Hematopoietic multipotent progenitor cell treated with erythropoietin and hydrocortisone succinate and interleukin-3 and kit ligand, for 6 days (in vitro differentiated cells): ENCODE measurements at places on chromosomes 7 and 10.

GRCh38 chr7:43628431-43628830, 45.5 kb downstream of the STK17A start:
- DNase-seq = no peak

DNA sequence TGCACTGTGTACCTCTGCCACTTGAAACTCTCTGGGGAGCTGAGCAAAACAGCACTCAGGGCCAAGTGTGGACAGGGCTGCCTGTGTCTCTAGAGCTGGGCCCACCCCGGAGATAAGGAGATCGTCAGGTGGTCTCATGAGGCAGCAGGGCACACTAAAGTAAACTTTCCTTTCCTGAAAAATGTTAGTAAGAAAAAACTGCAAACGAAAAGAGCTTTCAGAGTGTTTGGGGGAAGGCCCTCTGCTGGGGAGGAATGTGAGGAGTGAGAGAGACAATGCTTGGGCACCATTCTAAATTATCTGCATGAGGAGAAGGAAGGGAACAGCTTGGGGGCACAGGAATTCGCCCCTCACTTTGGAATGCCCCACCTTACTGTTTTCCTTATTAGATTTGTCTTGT, 127.7 kb downstream of the ATXN7L1 start:
- DNase-seq = no peak

GRCh38 chr10:119131512-119132240, 27.8 kb downstream of the DENND10 start:
- DNase-seq = peak; percentile 88

DNA sequence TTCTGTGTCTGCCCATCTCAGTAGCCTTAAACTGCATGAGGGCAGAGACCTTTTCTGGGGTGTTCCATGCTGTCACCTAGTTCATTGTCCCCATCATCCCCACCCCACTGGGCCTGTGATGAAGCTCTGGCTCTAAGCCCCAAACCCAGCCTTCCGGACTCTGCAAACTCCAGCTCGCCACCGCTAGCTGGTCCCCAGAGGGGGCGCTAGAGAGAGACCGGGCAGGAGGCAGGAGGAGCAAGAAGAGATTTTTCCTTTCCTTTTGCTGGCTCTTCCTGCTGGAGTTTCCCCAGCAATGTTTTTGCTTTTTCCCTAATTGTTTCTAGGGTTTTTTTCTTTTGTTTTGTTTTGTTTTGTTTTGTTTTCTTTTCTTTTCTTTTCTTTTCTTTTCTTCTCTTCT, 234.4 kb downstream of the TEX36 start:
- DNase-seq = peak; percentile 47

DNA sequence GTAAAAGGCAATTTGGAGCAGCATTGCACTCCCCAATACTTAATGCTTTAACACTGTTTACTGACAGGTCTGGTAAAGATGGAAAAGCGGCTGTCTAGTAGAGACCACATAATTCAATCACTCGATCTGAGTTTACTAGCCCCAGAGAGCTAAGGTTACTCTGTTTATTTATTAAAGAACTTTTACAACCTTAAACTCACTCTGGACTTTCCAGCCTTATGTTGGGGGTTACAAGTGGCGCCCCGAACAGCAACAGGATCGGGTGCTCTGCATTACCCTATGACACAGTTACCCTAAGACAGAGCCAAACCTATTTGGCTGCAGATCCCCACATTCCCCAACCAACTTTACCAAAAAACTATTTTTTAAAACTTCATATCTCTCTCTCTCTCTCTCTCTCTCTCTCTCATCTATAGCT, 43.9 kb downstream of the MRPS24 start:
- DNase-seq = no peak

GRCh38 chr7:120028636-120029035, 244.3 kb upstream of the KCND2 start:
- DNase-seq = no peak

- no peak for DNase-seq
Measured at GRCh38 chr7:11573128-11573750, 258.8 kb downstream of the THSD7A start.

- DNase-seq = peak; percentile 80
Measured at GRCh38 chr7:106071356-106071998, 40.6 kb downstream of the SYPL1 start.

DNA sequence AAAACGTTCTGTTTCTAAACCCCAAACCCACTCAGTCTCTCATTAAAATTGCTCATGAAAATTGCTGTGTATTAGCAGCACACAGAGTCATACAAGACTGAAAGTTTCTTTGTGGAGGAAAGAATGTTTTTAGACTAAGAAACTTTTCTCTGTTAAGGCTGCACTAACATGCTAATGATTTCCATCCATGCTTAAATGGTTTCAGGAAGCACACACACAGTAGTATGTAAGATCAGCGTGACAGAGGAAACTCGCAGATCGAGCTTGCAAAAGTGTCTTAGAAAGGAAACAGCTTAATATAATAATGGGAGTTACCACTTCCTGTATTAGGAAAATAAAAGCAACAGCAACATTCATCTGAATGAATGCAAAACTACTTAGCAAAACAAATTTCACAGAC, 112.7 kb downstream of the ICA1 start:
- DNase-seq = peak; percentile 45

GRCh38 chr10:49398000-49398861, 2.3 kb upstream of the DRGX start:
- peak; percentile 69 for DNase-seq

DNA sequence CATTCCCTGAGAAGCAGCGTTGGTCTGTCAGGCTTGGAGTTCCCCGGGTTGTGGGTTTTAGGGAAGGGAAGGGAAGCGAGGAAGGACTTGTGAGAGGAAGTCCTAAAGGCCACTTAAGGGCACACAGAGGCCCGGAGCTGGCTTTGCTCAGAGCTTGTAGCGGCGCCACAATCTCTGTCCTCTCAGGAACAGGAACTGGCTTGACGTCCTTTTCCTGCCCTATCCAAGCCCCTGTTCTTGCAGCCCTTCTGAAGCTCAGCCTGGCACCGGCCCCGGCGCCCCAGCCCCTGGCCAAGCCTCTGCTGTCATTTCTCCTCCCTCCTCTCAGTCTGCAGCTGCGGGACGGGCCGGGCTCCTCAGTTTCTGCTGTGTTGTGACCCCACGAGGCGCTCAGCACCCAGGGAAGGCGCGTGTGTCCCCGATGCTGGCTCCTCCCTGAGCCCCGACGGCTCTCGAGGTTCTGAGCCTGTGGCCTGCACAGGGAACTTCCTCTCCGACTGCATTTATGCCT, at the start of gene GIMAP8:
TSS of gene GIMAP8 (plus strand) at position 140 of the 511 bp plus-strand sequence. CDS start 16,069 bp downstream, outside the sequence.
- peak; percentile 18 for DNase-seq

DNA sequence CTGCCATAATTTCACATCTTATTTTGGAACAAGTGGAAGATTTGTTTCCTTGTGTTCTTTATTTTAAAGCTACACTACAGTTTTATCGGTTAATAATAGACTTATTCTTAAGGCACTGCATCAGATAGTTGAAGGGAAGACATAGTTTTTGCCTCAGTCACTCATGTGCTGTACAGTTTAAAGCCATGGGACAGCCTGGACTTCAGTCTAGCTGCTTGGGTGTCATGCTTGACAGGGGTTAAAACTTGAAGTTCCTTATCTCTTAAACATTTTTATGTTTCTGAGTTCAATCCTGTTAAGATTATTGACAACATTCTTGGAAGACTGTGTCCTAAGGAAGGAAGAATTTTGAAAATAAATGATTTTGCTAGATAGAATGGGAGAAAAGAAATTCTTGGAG, 49.7 kb downstream of the PPP1R9A start:
- no peak for DNase-seq

DNA sequence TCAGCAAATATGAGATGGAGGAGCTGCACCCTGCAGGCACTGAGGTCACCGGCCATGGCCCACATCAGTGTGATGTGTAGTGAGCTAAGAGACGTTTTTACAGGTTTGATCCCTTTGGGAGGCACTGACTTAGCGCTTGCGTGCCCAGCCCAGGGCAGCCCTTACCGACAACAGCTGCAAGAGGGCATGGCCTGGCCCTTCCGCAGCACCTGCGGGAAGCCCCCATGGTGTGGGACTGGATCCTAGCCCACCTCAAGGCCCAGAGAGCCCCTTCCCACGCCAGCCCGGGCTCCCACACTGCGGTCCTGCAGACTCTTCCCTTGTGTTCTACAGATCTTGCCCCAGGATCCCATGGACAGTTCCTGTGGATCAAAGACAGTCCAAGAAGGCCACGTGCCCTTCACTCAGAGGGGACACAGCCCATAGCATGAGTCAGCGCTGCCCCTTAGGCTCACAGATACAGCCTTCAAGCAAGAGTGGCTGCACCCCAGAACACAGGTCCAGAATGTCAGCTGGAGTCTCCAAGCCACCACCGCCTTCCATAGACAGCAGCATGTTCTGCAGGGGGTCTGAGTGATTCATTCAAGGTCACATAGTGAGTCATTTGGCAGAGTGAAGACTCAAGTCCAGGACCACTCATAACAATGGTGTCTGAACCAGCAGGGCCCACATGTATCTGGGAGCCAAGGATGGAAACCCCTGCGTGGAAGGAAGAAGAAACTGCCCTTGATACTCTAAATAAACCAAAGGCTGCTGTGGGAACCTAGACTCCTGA, 25.4 kb downstream of the TLL2 start:
- no peak for DNase-seq

DNA sequence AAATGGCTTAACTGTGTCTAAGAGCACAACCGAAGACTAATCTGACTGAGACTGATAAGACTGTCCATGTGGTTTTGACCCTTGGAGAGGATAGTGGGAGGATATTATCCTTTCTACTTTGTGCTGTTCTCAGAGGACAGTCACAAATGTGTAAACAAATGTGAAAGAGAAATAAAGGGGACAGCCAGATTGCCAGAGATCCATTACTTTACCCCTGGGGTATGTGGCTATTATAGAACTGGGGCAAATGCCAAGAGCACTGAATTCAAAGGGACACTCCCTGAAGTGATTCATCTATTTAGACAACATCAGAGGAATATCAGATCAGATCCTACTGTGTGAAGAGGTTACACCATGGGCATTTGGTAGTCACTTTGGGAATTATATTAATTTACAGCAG, 154.7 kb downstream of the RNLS start:
- peak; percentile 64 for DNase-seq

DNA sequence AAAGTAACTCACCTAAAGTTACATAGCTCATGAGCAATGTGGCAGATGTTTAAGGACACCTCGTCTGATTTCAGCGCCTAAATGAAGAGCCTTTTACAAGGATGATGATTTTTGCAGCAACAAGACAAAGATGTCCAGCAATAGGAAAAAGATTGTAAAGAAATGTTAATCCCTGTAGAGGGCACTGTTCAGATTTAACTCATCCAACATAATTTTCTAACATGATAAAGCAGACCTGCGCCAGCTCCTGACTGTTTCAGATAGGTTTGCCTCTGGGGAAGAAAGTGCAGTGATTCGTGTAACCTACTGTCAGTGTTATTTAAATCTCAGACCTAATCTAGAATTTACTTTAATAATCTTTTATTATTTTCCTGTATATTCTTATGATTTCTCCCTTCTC, 595.2 kb downstream of the AUTS2 start:
- peak; percentile 46 for DNase-seq

GRCh38 chr7:82404652-82405051, 38.9 kb downstream of the CACNA2D1 start:
- DNase-seq = no peak

DNA sequence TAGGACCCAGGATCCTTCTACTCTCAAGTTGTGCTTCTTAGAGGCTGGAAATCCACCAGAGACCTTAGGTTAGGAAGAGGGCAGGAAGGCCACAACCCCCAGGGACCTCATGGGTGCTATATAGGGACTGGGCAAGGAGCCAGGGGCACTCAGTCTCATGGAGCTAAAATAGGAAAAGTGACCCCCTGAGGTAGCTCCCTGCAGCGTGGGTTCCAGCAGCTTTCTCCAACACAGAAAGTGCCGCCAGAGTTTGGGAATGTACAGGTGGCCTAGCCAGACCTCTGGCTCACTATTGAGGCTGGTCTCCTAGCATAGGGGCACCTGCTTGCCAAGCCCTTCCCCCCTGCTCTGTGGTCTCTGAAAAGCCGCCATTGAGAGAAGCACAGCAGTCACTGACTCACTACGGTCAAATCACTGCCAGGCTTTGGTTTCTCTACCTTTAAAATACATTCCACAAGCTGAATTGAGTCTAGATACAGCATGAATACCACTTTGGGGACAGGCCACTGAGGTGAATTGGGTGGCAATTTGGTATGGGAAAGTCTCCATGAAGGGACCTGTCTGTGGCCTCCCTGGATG, 333.2 kb upstream of the PODXL start:
- DNase-seq = no peak

DNA sequence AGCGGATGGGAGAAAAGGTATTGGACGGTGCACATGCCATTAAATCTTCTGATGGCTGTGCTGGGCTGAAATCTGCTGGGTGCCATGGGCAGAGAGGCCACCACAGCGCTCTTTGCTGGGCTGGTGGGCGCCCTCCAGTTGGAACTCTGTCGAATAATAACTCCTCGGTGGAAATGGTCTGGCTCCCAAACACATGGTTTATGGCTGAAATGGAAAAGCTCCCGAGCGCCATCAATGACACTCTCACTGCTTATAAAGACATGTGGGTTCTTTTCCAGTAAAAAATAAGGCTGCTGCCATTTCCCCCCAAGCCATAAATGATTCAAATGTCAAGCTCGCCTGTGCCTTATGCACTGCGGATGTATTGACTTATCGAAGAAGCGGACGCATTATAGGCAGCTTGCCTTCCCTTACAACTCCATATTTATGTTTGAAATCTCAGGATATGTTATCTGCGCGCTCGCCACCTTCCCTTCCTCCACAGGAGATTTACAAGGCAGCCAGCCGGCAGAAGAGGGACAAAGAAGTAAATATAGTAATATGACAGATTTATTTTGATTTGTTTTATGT, 239.0 kb upstream of the MKI67 start:
- DNase-seq = no peak

- no peak for DNase-seq
Measured at GRCh38 chr10:90912854-90913479, 7.9 kb downstream of the ANKRD1 start.

GRCh38 chr7:36390199-36391090, 783 bp downstream of the ANLN start:
- DNase-seq = peak; percentile 74

GRCh38 chr10:71982269-71983178, 18.3 kb downstream of the CHST3 start:
- no peak for DNase-seq

- peak; percentile 20 for DNase-seq
Measured at GRCh38 chr10:75238182-75239095, 2.7 kb upstream of the COMTD1 start.

DNA sequence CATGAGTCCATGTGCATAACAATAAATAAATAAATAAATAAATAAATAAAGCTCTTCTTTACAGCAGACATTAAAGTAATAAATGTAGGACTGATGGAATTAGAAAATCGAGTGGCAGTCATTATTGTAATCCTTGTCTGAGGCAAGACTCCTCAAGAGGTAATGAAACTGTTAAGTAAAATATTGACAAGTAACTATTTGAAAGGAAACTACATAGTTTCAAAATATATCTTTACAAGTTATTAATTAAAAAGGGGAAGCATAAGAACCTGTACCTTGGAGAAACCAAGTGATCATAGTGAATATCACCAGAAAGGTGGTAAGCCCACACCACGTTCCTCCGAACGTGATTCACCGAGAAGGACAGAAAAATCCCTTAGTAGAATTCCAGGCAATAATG, 285.6 kb upstream of the SORCS1 start:
- no peak for DNase-seq

- no peak for DNase-seq
Measured at GRCh38 chr10:92081641-92082040, 158.1 kb downstream of the BTAF1 start.
